ENCODE measurements at places on chromosomes 11 and 22.
A peak's percentile ranks its signal among the peaks of the same experiment; 100 is the strongest.

DNA sequence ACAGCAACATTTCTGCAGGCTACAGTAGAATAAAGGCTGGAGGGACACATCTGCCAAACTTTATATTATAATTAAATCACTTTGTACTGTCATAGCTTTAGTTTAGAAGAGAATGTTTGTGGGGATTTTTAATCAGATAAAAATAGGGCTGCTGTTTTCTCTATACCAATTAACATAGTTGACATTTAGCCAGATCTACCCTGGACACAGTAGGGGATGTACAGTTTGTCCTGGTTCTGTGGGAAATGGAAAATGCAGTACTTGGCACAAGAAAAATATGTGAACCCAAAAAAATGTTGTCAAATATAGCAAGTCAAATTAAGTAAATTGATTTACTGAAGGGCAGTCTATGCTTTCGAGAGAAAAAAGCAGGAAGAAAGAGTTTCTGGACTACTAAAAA lies 20.8 kb upstream of the PICALM start:
- no peak for DNase-seq

- DNase-seq: no peak
Measured at GRCh38 chr11:28673691-28674432, 565.7 kb downstream of the METTL15 start.

GRCh38 chr11:116712428-116712827 lies 60.4 kb downstream of the BUD13 start:
- no peak for DNase-seq

GRCh38 chr11:17129003-17129402 lies 51.5 kb upstream of the RPS13 start:
- no peak for DNase-seq

GRCh38 chr11:7673724-7674434 lies 579 bp upstream of the CYB5R2 start:
- DNase-seq: peak; percentile 25

DNA sequence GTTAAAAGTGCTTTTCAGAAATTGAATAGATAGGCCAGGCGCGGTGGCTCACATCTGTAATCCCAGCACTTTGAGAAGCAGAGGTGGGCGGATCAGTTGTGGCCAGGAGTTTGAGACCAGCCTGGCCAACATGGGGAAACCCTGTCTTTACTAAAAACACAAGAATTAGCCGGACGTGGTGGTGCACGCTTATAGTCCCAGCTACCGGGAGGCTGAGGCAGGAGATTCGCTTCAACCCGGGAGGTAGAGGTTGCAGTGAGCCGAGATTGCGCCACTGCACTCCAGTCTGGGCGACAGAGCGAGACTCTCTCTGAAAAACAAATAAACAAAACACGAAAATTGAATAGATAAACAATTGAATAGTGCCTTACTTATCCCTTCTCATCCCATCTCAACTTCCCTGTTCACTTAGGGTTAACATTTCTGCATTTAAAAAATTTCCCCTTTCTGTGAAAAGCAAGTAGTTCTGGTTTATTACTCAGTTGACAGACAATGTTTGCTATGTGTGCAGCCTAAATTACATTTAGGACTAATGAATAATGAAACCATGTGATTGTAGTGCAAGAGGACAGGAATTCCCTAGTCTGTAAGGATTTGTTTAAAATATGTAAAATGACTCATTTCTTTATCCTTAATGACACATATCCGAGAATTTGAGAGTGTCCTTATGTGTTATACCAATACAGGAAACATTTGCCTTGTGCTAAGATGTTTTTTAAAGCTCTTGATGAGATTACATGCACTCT lies 6.0 kb downstream of the RNF169 start:
- DNase-seq: no peak

- no peak for DNase-seq
Measured at GRCh38 chr11:57256119-57256518, 19.1 kb upstream of the APLNR start.

DNA sequence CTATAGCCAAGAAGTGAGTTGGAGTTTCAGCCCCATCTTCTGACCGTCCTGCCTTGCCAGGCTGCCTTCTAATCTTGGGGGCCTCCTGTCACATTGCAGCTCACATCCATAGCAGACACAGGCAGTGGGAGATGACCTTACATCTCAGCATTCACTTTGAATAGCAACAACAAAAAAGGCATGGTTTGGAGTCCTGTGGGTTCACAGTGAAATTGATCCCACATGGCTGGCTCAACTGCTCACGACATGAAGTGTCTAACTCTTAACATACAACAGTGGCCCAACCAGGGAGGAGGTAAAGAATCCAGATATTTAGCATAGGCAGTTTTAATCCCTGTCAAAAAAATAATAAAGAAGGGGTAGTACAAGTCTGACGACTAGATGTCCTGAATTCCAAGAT lies 38.1 kb downstream of the DBX1 start:
- DNase-seq: no peak

DNA sequence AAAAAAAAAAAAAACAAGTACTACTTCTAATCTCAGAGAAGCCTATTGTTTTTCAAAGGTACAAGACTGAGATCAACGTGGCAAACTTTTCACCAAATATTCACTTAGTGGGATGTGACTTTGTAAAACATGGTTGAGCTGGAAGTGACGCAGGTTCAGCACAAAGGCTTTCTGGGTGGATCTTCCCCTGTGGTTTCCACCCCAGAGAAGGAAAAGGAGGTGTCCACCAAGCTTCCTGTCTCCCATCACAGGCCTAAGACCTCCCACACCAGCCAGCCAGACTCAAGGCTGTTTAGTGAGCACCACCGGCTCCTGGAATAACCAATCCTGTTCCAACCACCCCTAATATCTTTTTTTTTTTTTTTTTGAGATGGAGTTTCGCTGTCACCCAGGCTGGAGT lies 5.7 kb downstream of the TMEM184B start:
- DNase-seq: peak; percentile 87

- no peak for DNase-seq
Measured at GRCh38 chr22:32728291-32728690, 73.2 kb upstream of the TIMP3 start.

DNA sequence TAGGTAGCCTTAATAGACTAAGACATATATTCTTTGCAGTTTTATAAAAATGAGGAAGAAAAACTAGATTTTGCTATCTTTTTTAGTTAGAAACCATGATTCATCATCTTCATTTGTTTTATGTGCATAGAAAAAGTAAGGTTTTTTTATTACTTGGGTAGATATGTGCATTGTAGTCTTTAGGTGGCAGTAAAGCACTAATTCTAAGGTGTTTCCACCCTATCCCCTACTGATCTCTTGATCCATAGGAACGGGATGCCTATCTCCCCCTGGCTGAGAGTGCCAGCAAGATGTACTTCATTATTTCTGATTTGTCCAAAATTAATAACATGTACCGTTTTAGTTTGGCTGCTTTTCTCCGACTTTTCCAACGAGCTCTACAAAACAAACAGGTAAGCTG lies 148.1 kb downstream of the DYNC2H1 start:
- DNase-seq: no peak

DNA sequence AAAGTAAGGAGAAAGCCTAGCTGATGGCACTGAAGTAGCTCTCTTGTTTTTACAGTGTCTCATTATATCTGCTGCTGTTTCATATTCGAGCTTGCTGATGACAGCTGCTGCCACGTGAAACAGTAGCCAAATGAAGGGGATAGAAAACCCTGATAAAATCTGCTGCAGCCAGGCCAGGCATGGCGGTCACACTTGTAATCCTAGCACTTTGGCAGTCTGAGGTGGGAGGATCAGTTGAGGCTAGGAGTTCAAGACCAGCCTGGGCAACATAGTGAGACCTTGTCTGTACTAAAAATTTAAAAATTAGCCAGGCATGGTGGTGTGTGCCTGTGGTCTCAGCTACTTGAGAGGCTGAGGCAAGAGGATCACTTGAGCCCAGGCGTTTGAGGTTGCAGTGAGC lies 13.4 kb downstream of the IFT46 start:
- no peak for DNase-seq
